ENCODE measurements at places on chromosomes 7 and 10. TPM values are rescaled to one million over a fixed set of nuclear protein-coding genes. Genes with fewer than 3 reads are reported as not detected.

GRCh38 chr10:103759100-103759781 is 96.1 kb downstream of the SH3PXD2A start:
- DNase-seq = peak; percentile 63

DNA sequence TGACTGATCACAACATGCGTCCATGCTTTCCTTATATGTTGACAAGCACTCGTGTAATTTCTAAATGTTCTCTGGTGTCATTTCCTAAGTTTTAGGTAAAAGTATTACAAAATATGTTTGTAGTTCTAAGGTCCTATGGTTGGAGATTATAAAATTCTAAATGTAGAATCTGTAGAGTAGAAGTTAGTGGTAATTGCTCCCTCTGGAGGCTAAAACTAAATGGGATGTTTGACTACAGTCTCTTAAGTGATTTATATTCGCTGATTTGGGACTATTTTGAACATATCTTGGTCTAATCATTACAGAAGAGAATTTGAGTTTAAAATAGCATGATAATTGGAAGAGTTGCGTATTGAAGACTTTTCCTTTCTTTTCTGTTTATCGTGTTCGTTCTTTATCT is 74.1 kb downstream of the ZMYND11 start:
- DNase-seq = no peak

DNA sequence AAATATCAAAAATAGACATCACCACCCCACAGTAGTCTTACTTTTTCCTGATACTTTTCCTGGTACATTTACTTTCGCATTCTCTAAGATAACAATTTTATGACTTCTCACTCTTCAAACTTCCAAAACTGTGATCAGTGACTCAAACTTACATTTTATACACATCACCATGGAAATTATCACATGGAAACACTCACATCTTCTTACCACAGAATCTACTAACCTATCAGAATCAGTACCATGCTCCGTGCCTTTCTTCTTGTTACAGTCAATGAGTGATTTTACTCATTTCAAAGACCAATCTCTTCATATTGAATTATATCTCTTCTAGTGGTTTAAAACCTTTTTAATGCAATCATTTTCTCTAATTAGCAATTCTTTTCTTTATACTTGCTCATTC is 120.3 kb downstream of the PTEN start:
- DNase-seq = no peak

DNA sequence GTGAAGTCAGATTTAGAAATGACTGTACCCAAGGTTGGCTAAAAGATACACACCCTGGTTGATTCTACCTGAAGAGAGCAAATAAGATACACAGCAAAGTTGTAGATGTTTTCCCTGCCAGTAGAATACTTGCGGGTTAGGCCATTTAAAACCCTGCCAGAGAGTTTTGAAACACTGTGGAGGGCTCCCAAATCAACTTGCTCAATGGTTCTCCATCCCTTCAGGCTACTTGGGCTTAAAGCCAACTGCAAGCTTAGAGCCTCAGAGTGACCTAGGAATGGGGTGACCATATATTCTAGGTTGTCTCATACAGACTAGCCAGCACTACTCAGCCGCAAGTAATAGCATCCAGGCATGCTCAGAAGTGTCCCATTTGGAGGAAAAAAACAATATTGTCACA is 10.0 kb downstream of the CAV1 start:
- DNase-seq = no peak

- DNase-seq = peak; percentile 84
Observed at GRCh38 chr7:28180364-28181147, at the start of gene JAZF1. JAZF1 (minus strand) TSS chr7:28180795.

DNA sequence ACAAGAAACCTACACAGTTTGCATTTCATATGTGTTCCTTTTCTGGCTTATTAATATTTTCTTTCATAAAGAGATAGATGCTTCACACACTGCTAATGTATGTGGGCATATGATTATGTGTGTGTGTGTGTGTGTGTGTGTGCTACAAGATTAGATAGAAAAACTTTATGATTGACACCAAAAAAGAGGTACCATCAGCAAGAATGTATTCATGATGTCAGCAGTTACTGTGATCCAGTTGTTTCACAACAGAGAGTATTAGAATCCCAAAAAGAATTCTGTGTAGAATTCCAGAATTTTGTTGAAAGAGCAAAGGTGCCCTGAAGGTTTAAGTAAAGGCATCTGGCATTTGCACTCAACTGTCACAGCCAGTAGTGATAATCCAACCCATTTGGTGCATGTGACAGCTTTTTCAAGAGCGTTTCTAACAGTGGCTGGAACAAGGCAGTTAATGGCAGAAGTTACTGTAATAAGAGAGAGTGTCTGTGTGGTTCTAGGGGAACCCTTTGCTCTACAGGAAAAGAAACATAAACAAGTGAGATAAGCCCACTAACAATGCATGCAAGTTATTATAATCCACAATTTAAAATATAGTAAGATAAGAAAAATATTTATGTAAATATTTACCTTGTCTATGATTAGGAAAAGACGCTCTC is 16.6 kb downstream of the RELN start:
- DNase-seq = no peak

The MNX1 gene
- total RNA-seq = 2.3 TPM

The PNLIPRP1 gene
- not detected for total RNA-seq

The SGCE gene
- total RNA-seq = 64.5 TPM

The DNAH11 gene
- total RNA-seq = 0.43 TPM
